ENCODE measurements at places on chromosomes 1 and 21.

GRCh38 chr1:225467193-225468020 lies 39.6 kb upstream of the LBR start:
- peak; percentile 62 for DNase-seq

DNA sequence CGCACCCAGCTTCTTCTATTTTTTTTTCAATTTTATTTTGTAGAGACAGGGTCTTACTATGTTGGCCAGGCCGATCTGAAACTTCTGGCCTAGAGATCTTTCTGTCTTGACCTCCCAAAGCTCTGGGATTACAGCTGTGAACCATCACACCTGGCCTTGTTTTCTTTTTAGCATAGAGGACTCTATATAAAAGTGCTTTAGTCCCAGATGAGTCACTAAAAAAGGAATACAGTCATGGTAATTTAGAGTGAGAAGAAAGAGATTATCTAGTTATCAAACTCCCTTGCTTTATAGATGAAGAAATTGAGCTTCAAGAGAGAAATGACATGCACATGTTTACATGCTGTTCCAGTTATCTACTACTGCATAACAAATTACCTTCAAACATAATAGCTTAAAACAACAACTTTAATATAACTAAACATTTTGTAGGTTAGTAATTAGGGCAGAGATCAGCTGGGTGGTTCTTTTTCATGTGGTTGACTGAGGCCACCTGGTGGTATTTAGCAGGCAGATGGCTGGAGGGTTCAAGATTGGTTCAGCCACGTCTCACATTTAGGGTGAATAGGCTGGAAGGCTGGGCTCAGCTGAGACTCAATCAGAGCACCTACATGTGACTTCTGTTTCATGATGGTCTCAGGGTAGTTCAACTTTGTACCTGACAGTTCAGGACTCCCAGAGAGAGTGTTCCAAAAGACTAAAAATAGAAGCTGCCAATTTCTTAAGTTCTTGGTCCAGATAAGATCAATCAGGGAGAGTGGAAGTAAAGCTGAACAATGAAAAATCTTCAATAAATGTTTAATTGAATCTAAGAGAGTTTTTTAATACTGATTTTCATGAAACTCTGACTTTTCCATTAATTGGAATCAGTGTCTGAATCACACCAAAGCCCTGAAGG lies 16.9 kb upstream of the MTF2 start:
- no peak for DNase-seq

- DNase-seq: no peak
Observed at GRCh38 chr1:65429078-65429477, 8.6 kb downstream of the LEPR start.

- DNase-seq: no peak
Observed at GRCh38 chr1:56788588-56788987, 30.6 kb downstream of the FYB2 start.

DNA sequence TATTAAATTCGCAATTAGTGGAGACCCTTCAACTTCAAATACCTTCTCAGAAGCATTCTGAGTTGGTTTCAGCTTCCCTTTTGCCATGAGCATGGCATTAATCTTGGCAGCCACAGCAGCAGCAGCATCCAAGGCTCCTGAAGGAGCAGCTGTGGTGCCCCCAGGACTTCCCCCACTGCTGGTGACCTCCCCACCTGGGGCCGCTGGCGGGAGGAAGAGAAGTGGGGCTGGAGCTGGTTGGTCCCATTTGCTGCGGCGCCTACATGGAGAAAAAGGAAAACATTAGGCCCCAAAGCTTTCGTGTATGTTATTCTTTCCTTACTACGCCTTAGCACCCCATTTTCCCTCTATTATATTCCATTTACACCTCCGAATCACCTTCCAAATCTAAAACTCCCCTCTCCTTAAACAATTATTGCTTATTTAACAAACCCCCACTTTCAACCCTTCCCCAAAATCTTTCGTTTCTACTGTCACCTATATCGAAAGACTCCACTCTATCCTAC lies 569 bp downstream of the KHDC4 start:
- DNase-seq: no peak

- no peak for DNase-seq
Observed at GRCh38 chr1:19808351-19808750, 6.7 kb downstream of the RNF186 start.

All from stimulated activated CD8-positive, alpha-beta memory T cell treated with anti-CD3 and anti-CD28 coated beads, Interleukin-2, amount 100 ng/mL, for 1 hour (primary cell).